ENCODE measurements at places on chromosomes 3 and 15.

DNA sequence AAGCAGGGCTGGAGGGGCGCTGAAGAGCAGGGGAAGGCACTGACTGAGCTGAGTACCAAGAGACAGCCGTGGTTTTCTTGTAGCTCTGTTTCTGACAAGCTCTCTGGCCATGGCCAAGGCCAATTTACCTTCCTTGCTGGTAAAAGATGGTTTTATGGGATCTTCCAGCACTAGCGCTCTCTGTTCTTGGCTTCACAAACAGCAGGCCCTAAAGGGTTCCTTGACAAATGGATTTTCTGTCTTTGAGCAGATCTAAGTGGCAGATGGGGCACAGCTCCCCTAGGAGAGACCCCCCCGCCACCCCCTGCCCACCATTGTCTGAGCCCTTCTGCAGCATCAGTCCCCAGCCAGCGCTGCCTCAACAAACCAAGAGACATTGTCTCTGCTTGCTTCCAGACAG lies 66.6 kb downstream of the GAP43 start:
- no peak for DNase-seq

DNA sequence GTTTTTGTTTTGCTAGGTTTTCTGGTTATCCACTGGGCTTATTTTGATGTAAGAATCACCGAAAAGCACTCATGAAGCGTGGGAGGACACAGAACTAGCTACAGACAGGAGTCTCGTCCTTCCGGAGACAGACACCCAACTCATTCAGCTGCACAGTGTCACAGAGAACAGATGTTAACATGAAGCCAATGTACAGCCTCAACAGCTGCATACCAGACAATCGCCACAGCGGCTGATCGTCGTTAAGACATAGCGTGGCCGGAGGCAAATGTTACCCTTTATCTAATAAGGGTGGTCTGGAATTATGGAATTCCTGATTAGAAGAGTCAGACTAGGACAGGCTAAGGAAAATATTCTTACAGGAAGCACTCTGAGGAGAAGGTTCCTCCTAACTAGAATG lies 1.1 kb upstream of the PYGO1 start:
- DNase-seq = no peak

DNA sequence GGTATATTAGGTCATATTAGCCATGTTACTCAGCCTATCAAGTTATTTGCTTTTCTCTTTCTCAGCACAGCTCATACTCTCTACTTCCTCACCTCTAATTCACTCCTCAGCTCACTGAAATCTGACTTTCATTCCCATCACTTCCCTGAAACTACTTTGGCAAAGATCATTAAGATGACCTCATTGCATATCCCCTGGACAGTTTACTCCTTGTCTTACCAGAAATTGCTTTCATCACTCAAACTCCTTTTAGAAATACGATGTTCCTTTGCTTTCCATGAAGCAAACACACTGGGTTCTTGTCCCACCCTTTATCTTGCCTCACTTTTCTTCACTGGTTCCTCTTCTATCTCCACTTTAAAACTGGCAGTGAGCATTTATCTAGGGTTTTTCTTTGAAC lies 354.4 kb downstream of the TUSC7 start:
- no peak for DNase-seq

DNA sequence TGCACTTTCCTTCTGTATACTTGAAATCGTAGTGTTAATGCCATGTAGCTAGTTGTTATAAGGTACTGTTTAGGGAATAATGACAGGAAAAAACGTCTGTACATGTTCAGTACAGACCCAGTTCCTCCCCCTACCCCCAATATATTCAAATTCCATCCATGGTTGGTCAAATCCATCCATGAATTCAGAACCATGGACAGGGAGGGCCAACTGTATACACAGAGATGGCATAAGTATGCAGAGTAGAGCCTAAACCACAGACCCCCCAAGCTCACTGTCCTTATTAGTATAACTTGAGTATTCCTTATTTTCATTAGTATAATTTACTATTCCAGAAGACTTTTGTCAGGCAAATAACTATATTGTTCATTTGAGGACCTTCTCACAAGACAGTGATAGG lies 51.2 kb upstream of the ADAMTS17 start:
- DNase-seq = no peak

DNA sequence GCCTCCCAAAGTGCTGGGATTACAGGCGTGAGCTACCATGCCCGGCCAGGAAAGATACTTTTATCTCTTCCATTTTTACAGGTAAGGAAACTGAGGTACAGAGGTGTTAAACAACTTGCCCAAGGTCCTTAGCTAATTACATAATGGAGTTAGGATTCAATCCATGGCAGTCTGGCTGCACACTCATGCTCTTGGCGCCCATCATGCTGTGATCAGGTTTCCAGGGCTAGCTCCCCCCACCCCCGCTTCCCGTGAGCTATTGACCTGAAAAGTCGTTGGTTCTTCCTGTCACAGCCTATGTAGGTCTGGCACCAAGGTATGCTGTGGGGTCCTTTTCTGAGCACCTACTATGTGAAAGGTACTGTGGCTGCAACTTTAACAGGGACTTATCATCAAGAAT lies 55.9 kb upstream of the LARS2 start:
- DNase-seq = no peak

- DNase-seq = no peak
These were observed 94.7 kb upstream of the IGSF10 start for GRCh38 chr3:151555523-151555922.

DNA sequence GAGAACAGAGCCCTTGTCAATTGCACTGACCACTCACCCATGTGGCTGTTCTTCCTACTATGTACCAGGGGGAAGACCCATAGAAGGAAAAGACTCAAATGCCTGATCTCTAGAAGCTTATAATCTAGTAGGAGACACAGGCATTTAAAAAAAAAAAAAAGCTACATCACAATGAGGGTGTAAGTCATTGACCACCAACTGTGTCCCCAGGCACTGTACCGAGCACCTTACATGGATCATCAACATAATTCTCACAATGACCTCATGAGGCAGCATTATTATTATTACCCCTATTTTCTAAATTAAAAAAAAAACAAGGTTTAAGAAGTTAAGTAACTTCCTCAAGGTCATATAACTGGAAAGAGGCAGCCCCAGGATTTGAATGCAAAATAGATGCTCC lies 247.4 kb downstream of the SHOX2 start:
- no peak for DNase-seq

- peak; percentile 88 for DNase-seq
These were observed 38.6 kb upstream of the APH1B start for GRCh38 chr15:63238796-63239195.

GRCh38 chr3:113428581-113428980 lies 12.7 kb downstream of the CFAP44 start:
- peak; percentile 22 for DNase-seq

DNA sequence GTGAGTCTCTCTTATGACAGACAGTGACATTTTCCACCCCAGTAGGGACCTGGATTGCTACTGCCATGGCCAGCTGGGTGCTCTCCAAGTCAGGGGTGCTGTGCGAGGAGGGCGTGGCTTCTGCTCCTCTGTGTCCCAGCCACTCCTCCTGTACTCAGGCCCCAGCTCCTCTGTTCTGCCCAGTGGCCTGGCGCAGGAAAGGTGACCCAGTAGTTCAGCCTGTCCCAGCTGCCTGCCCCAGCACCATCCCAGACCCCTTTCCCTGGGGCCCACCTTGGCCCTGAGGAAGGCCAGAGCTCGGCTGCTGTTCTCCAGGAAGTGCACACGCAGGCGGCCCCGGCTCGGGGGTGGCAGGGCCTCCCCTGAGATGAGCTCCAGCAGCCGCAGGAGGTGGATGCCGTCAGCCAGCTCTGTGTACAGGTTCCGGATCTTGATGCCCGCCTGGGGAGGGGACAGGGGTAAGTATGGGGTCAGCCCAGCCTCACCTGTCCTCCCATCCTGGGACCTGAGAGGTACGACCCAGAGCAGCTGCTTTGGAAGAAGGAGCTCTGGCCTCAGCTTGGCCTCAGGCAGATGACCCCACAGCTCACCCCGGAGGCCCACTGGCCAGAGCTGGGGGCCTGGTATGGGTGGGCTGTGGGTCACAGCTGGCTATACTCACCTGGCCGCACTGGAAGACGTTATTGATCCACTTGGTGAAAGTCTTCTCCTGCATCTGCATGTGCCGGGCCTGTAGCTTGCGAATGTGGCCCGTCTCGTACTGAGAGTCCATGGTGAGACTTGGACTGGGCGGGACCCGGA lies 1.0 kb downstream of the SPTBN5 start:
- DNase-seq = no peak

DNA sequence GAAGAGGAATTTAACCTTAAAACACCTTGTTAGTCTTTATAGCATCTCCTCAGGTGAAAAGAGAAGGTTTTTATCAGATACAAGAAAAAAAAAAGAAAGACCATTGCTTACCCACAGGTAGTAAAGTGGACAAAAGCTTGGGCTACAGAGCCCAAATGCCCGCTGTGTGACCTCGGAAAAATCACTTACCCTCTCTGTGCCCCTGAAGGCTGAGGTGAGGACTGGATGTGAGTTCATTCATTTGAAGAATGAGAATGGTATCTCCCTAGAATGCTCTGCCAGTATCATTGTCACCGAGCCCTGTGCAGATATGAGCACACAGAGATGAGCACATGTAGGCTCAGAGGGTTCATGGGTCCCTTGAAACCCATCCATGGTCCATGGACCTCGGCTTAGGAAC lies 17.6 kb upstream of the FAM240A start:
- no peak for DNase-seq

- peak; percentile 91 for DNase-seq
These were observed 60.0 kb upstream of the MNS1 start for GRCh38 chr15:56524915-56525314.

DNA sequence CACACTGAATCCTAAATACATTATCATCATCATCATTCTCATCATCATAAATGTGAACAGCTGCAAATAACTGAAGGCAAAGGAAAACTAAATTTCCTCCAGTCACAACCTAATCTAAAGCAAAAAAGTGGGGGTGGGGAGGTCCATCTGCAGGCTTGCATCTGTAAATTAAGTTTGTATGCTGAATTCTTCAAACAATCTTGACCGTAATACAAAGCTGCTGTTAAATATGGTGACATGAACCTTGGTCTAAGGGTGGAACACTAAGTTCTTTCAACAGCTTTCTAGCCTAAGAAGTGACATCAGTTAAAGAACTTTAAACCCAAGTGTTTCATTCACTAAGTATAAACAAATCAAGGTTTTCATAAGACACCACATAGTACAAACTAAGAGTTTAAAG lies 4.3 kb downstream of the LRRFIP2 start:
- DNase-seq = no peak

- DNase-seq = no peak
These were observed 8.4 kb downstream of the SNX4 start for GRCh38 chr3:125511420-125512118.

DNA sequence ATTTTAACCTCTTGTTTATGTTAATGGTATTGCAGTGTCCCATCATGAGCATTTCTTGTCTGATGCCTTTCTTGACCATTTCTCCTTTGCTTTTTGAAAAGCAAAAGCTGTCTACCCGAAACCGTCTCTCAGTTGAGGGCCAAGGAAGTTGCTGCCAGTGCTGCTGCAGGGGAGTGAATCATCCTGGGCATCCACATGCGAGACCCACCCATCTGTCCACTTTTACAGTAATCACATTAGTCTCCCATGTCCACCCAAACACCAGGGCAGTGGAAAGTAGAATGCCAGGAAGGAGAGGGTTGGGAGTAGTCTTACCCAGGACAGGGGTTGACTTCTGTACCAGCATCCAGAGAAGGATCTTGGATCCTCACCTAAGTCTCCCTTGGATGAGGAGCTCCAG lies 48.6 kb upstream of the TEX264 start:
- no peak for DNase-seq

DNA sequence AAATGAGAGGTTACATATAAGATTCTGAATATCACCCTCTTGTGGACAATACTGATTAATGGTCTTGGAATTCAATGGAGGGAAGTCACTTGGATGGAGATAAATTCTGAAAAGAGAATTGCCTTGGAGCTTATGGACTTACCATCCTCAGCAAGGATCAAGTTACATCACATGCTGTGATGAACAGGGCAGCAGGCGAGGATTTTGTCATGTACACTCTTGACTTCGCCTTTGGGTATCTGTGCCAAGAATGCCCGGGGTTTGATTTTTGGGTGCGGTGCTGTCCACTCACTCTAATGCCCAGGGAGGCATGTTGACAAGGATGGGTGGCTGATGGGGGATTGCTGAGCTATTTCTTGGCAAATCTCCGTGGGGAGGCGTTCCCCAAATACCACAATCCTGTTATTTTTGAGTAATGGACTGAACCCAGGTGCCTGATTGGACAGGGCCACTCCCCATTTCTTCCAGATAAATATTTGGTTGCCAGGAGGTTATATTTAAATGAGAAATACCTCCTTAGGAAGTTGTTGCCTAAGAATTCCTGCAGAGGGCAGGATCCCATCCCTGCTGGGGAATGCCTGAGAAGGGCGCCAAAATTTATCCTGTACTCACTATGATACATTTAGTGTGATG lies 96.3 kb downstream of the TPRG1 start:
- peak; percentile 96 for DNase-seq

- DNase-seq = no peak
These were observed 45.7 kb upstream of the MYZAP start for GRCh38 chr15:57545995-57546394.

DNA sequence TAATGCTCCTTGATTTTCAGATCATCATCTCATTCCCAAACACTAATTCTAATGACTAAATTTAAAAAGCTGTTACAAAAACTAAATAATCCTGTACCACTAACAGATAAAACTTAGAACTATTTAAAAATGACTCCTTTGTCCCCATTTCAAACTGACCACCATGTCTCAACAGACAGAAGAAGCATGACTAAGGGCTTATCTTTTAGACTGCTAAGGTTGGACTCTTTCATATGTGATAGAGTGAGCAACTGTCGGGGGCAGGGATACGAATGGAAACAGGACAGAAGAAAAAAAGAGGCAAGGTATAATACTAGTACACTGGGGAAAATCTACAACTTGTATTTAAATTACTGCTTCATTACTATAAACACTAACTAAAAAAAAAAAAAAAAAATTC lies 23.3 kb downstream of the SNX4 start:
- DNase-seq = no peak

DNA sequence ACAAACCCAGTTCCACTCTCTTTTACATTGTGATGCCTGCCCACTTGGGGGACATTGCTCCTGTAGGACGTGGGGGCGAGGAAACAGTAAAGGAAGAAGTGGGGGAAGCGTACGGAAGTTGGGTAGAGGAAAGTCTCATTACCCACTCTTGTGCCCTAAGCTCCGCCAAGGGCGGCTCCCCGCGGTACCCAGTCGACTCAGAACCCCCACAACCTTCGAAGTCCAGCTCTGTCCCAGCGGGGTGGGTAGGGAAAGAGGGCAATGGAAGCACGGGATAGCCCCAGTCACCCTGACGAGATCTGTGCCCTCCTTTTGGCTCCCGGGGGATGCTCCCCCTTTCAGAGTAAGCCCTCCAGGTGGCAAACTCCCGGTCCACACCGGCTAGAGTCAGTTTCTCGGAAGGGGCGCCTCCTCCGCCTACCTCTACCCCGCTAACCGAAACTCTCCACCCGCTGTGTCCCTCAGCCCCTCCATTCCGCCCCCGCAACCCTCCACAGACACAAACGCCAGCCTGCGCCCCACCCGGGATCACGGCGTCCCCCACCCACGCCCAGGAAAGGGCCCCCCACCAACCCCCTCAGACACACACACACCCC lies 527 bp downstream of the CSNK1G1 start:
- no peak for DNase-seq

Measured in HS-27A (cell line).